M059J (cell line): ENCODE measurements at places on chromosomes 12 and 14. TPM values are rescaled to one million over a fixed set of nuclear protein-coding genes. Genes with fewer than 3 reads are reported as not detected.

GRCh38 chr14:50932156-50932555 lies 12.1 kb downstream of the PYGL start:
- no peak for DNase-seq

GRCh38 chr14:48874711-48875110 lies 711.5 kb downstream of the RPS29 start:
- no peak for DNase-seq

- DNase-seq: peak; percentile 54
These were observed 27.3 kb upstream of the OSBPL8 start for GRCh38 chr12:76586764-76587395.

DNA sequence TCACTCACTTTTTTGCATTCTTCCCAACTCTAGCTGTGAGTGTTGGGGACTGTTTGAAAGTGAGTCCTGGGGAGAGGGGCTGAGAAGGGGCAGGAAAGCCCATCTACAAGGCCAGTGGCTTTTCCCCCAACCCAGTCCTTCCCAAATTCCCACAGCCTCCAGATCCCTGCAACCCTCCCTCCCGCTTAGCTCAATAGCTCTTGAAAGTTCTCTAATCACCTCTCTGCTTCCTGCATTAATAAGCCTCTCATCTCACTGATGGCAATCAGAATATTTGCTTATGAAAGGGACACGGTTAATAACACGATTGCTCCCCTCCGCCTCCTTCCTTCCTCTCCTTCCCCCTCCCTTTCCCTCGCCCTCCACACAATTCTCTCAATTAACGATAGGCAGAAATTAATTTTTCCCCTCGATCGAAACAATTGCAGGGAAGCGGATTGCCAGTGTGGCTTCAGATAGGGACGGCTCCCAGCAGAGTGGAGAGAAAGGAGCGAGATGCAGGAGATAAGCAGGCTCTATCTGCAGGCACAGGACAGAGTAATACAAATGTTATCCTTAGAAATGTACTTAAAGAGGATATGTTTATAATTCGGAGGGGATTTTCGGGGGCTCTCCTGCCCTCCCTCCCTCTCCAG lies 15.1 kb upstream of the GPATCH2L start:
- no peak for DNase-seq

GRCh38 chr14:72700338-72701236 lies 193.3 kb downstream of the DPF3 start:
- no peak for DNase-seq

GRCh38 chr12:114669401-114670290 lies 14.3 kb downstream of the TBX3 start:
- DNase-seq: peak; percentile 90

- DNase-seq: no peak
These were observed 1.0 kb upstream of the SUDS3 start for GRCh38 chr12:118375348-118375747.

DNA sequence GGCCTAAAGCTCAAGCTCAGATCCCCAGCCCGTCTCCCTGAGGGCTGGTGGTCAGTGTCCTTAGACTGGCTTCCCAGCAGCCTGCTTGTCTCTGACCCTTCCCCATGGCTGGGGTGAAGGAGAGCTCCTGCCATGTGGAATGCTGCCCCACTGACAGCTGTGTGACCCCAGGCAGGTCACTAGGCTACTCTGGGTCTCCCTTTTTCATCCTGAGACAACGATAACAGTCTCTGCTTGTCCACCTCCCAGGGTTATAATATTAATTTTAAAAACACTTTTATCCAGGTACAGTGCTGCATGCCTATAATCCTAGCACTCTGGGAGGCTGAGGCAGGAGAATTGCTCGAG lies 47.3 kb downstream of the SYNE3 start:
- no peak for DNase-seq

- DNase-seq: peak; percentile 77
These were observed 110.6 kb downstream of the CACNA1C start for GRCh38 chr12:2163177-2163941.

DNA sequence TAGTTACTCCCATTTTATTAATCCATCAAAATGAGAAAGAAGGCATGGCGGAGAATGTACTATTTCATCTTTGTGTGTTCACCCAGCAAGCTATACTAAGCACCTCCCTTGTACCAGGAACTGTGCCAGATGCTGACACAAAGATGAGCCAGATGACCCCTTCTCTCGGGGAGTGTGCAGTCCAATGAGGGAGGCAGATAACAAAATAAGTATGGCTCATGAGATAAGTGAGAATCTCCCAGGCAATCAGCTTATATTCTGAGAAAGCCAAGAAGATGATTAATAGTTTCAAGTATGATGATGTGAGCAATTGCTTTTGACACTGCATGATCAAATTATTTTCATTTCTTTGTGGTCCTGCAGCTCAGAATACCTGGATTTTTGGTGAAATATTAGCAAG lies 1.3 kb upstream of the TMEM233 start:
- DNase-seq: peak; percentile 24

GRCh38 chr14:99234961-99235571 lies 36.9 kb downstream of the BCL11B start:
- no peak for DNase-seq

DNA sequence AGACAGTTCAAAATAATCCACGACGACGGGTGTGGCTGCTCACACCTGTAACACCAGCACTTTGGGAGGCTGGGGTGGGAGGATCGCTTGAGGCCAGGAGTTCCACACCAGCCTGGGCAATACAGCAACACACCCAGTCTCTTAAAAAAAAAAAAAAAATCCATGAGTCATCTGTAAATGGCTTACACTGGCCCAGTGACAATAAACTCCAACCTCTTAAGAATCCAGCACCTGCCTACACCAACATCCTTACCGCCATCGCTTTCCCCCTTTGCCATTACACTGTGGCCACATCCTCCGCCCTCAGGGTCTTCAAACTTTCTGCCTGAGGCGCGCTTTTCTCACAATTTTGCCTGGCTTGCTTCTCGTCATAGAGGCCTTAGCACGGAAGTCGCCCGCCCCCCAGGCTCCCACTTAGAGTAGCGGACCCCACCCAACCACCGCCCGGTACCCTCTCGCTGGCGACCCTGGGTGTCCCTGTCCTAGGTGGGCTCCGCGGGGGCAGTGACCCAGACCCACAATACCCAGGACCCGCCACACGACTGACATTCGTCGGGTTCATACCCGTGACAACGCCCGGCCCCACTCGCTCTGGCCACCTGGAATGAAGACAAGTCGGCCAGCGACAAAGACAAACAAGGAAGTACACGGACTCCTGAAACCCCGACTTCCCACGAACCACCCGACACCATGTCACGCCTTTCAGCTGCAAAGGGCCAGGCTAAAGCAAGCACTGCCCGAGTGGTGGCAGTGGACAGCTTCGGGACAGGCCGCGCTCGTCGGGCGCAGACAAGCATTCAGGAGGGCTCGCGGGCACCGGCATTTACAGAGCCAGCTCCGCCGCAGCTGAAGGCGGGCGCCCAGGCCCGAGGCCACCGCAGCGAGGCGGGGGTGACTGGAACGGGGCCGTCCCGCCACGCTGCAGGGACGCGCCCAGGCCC lies 636 bp downstream of the GOLGA3 start:
- peak; percentile 76 for DNase-seq

DNA sequence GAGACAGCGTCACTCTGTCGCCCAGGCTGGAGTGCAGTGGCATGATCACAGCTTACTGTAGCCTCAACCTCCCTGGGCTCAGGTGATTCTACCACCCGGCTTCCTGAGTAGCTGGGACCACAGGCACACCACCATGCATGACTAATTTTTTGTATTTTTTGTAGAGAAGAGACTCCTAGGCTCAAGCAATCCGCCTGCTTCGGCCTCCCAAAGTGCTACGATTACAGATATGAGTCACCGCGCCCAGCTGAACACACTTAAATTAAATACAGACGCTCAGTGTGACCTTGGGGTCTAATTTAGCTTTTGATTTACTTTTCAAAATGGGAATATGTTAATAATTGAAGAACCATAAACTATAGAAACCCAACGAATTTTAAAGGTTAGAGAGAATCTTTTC lies 77.2 kb downstream of the C2CD5 start:
- no peak for DNase-seq

GRCh38 chr12:47397664-47398281 lies 308.1 kb downstream of the RPAP3 start:
- DNase-seq: peak; percentile 94

- no peak for DNase-seq
These were observed 116.2 kb downstream of the NUAK1 start for GRCh38 chr12:106022568-106023012.

- DNase-seq: no peak
These were observed 45.8 kb upstream of the IQSEC3 start for GRCh38 chr12:20757-21156.

The NEDD8 gene
- total RNA-seq: 335 and 388 TPM in 2 replicates

The SLC39A2 gene
- total RNA-seq: 1.2 TPM in 1 of 2 replicates, not detected in the other

The ZNF385A gene
- 0.71 and 4.6 TPM in 2 replicates for total RNA-seq

The CCDC196 gene
- total RNA-seq: not detected in 2 replicates

The TRMT61A gene
- 4.8 and 8.1 TPM in 2 replicates for total RNA-seq

The PTGER2 gene
- total RNA-seq: 0.54 and 0.71 TPM in 2 replicates

The CLEC4A gene
- 0.96 TPM in 1 of 2 replicates, not detected in the other for total RNA-seq

The SNRPF gene
- total RNA-seq: 20.6 and 33.8 TPM in 2 replicates

The PDE3A gene
- total RNA-seq: 13.5 and 18.9 TPM in 2 replicates

The C1R gene
- 88.8 and 112 TPM in 2 replicates for total RNA-seq

The GPD1 gene
- total RNA-seq: 0.20 TPM in 1 of 2 replicates, not detected in the other

The AKAP5 gene
- total RNA-seq: 3.9 and 4.9 TPM in 2 replicates

The EID3 gene
- total RNA-seq: 0.10 and 1.0 TPM in 2 replicates
